ENCODE measurements at places on chromosomes 16 and 17.

DNA sequence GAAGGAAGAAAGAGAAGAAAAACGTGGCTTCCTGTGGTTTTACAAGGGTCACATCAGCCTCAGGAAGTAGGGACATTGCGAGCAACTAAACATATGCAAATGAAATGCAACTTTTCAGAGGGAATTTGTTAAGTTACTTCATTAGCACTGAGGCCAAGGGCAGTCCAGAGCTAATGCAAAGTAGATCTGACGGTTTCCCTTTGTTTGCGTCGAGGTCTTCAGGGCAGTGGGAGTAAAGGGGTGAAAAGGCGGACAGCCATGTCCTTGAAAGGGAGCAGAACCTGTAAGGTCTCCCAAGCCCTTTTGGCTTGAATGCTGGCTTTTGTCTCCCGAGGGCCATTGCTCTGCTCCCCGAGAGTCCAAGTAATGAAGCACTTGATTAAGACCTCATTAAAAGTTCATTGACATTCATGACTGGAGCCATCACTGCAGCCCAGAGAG is 85.0 kb downstream of the PMP22 start:
- no peak for ATAC-seq

DNA sequence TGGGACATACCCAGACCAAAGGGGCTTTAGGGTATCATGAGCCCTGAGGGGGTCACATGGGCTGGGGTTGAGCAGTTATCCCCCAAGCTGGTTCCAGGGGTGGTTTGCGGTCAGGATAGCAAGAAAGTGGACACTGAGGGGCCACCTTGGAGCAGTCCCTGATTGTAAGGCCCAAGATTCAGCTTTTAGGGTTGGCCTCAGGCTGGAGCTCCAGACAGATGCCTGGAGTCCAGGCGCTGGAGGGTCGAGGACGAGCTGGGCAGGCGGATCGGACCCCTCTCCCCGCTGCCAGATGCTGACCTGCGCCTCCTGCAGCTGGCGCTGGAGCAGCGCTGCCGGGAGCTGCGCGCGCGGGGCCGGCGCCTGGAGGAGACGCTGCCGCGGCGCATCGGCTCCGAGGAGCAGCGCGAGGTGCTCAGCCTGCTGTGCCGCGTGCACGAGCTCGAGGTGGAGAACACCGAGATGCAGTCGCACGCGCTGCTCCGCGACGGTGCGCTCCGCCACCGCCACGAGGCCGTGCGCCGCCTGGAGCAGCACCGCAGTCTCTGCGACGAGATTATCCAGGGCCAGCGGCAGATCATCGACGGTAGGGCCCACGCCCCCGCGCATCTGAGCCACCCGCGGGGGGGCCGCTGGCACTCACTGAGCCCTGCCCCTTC is 10.0 kb downstream of the BTBD17 start:
- ATAC-seq = no peak

GRCh38 chr16:86343796-86344585 is 166.3 kb upstream of the FOXF1 start:
- peak; percentile 50 for ATAC-seq

DNA sequence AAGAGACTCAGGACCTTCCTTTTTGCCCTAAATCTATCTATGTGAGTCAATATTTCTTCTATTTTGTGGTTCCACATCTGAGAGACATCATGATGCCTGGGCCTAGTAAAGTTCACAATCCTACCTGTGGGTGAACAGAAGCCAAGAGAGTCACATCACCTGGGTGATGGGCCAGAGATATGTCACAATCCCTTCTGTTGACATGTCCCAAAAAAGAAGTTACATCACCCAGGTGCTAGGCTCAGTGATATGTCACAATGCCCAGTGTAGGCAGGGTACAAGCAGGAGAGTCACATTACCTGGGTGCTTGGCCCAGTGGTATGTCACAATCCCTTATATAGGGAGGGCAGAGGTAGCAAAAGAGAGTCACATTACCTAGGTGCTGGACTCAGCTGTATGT is 2101.9 kb downstream of the TP53TG3F start:
- no peak for ATAC-seq

DNA sequence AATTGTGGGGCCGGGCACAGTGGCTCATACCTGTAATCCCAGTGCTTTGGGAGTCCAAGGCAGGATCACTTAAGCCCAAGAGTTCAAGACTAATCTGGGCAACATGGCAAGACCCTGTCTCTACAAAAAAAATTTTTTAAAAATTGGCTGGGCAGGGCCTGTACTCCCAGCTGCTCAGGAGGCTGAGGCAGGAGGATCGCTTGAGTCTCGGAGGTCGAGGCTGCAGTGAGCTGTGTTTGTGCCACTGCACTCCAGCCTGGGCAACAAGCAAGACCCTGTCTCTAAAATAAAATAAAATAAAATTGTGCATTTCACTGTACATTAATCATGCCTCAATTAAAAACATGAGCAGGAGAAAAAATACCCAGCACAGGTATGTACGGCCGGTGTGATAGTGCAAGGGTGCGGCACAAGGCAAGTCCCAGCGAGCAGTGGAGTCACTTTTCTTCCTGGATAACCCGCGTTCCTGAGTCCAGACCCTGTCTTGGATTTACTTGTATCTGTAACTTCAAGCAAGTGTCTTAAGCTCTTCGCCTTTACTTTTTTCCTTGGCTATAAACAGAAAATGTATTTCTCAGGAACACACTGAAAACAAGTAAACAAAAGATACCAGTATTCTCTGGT is 11.4 kb downstream of the ZDHHC7 start:
- ATAC-seq = no peak

GRCh38 chr17:36765436-36766043 is 164.2 kb downstream of the MRM1 start:
- no peak for ATAC-seq

- peak; percentile 88 for ATAC-seq
These were observed 63.5 kb upstream of the PVALEF start for GRCh38 chr17:81101614-81102306.

- no peak for ATAC-seq
These were observed 530.1 kb downstream of the KCNJ2 start for GRCh38 chr17:70699408-70699807.

GRCh38 chr16:77991701-77992100 is 30.6 kb upstream of the CLEC3A start:
- no peak for ATAC-seq

- no peak for ATAC-seq
These were observed 126.6 kb downstream of the LAT start for GRCh38 chr16:29111421-29111820.

GRCh38 chr17:47813077-47813476 is 8.5 kb downstream of the OSBPL7 start:
- ATAC-seq = no peak

DNA sequence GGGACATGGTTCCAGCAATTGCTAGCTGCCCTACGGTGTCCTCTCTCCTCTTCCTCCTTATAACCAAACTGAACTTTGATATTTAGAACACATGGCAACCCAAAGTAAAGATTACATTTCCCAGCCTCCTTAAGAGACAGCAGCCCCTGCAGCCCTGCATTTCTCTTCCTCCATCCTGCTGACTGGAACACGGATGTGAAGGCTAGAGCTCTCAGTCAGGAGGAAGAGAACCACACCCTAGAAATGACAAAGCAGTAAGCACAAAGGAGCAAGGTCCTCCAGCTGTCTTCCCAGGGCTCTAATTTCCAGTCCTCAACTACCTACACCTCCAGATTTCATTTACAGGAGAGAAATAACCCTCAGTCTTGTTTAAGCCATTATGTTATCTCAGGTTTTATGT is 10.9 kb downstream of the DYNC1LI2 start:
- ATAC-seq = no peak
